ENCODE measurements at places on chromosomes 2 and 18.

GRCh38 chr2:74740395-74740740 is 86.3 kb downstream of the SEMA4F start:
- peak overlapping the region; percentile 48 for H3K27ac ChIP-seq
- H3K4me3 ChIP-seq: no peak overlapping the region
- DNase-seq: no peak
- H3K27me3 ChIP-seq: no peaks in the 10 kb centered on the region

DNA sequence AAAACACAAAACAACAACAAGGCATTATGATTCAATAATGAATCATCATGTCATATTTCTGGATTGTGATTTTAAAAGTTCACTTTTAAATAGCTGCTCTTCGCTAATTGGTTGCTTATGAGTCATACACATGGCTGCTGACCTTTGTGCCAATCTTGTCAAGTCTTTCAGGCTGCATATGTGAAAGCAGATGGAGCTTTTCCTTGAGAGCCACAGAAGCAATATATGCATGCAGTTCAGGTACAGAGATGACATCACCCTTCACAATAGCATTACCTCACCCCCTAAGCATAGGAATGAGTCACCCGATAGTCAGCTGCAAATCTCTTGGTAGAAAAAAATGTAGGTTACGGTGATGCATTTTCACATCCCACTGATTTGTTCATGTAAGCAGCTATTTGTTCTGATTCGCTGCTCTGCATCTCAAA is 27.2 kb downstream of the EIF2AK3 start:
- no peaks in the 10 kb centered on the region for H3K36me3 ChIP-seq
- H3K27ac ChIP-seq: no peak overlapping the region
- peak; percentile 96 for DNase-seq

- DNase-seq: no peak
- H3K4me3 ChIP-seq: no peak overlapping the region
- H3K36me3 ChIP-seq: peaks cover 41% of the 10 kb centered on the region
- H3K27ac ChIP-seq: no peak overlapping the region
- no peaks in the 10 kb centered on the region for H3K4me1 ChIP-seq
Observed at GRCh38 chr2:241724975-241725870, 9.2 kb upstream of the D2HGDH start.

DNA sequence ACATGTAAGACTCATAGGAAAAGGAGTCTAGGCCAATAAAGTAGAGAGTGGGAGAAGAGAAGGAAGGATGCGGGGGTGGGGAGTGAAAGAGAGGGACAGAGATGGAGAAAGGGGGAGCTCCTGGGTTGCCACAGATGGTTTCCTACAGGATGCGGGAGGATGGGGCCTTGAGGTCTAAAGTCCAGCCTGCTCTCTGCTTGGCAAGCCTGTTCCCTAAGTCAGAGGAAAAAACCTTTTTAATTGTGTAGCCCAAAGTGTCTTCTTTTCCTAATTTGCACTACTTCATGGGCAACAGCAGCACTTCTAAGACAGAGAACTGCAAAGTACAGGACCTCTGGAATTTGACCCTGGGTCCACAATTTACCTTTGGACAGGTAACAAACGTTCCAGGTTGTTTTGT is 1.4 kb upstream of the FAM110C start:
- no peaks in the 10 kb centered on the region for H3K36me3 ChIP-seq
- H3K27me3 ChIP-seq: peaks cover 18% of the 10 kb centered on the region
- H3K4me1 ChIP-seq: peaks cover 9% of the 10 kb centered on the region
- H3K27ac ChIP-seq: no peak overlapping the region
- no peak overlapping the region for H3K4me3 ChIP-seq

- no peaks in the 10 kb centered on the region for H3K36me3 ChIP-seq
- H3K4me3 ChIP-seq: no peak overlapping the region
- H3K4me1 ChIP-seq: no peaks in the 10 kb centered on the region
- no peak for DNase-seq
Observed at GRCh38 chr2:238586931-238587775, 160.4 kb downstream of the ASB1 start.

GRCh38 chr2:73944714-73945113 is 18.0 kb downstream of the DGUOK start:
- no peak overlapping the region for H3K27ac ChIP-seq
- no peak overlapping the region for H3K4me3 ChIP-seq
- peak; percentile 74 for DNase-seq
- H3K4me1 ChIP-seq: peaks cover 2% of the 10 kb centered on the region
- H3K36me3 ChIP-seq: peaks cover 9% of the 10 kb centered on the region
- H3K27me3 ChIP-seq: no peaks in the 10 kb centered on the region

DNA sequence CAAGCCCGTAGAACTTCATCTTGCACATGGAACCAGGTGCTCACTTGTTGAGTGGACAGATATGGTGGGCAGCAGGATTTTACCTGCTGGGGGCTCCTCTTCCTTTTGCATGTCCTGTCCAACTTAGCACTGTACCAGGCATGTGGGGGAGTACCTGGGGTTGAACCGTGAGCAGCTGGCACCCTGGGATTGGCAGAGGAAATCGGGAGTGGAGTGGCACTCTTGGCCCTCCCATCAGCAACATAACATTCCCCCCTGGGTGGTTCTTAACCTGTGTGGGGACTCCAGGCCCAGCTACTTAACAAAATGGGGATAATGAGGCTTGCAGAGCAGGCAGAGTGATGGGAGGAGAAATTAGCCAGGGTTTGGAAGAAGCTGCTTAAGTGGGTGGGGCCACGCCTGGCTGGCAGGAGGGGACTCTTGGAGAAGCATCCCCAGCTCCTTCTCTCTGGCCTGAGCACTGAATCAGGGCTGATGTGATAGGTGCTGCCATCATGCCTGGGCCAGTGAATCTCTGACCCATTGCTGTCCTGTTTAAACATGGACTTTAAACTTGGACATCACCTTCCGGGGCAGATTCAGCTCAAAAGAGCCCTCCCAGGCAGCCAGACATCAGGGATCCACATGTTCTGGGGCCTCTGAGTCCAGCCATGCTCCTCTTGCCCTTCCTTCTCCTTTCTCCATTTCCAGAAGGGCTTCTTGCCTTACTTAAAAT is 15.5 kb downstream of the FOSL2 start:
- no peaks in the 10 kb centered on the region for H3K27me3 ChIP-seq
- no peak overlapping the region for H3K27ac ChIP-seq
- peaks cover 97% of the 10 kb centered on the region for H3K36me3 ChIP-seq
- H3K4me3 ChIP-seq: no peak overlapping the region
- peaks cover 8% of the 10 kb centered on the region for H3K4me1 ChIP-seq

DNA sequence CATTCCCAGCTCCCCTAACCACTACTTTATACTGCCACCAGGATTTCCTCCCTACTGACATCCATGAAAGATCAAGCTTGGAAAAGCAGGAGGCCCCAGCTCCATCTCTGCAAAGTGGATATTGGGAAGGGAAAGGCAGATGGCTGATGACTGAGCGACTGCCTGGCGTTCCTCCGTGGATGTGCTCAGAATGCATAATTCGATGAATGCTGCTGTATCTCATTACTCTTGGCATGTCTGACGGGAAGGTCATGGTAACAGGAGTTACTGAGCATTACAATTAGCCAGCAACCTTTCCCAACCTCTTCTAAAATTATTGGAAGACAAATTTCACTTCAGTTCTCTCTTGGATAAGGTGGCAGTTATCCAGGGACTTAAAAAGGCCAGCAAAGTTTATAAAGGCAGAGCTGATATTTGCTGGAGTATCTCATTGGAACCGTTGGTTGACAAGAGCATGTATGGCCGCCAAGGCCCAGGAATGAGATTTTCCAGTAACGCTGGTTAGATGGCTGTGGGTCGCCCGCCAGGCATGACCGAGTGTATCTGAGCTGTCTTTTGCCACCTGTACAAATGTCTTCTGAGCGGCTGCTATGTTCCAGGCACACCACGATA is 34.5 kb downstream of the KCNE4 start:
- H3K27me3 ChIP-seq: no peaks in the 10 kb centered on the region
- H3K36me3 ChIP-seq: no peaks in the 10 kb centered on the region
- no peak overlapping the region for H3K4me3 ChIP-seq
- DNase-seq: peak; percentile 40
- H3K27ac ChIP-seq: no peak overlapping the region

GRCh38 chr2:166170356-166170755 is 42.5 kb upstream of the SCN1A start:
- H3K27me3 ChIP-seq: no peaks in the 10 kb centered on the region
- no peak overlapping the region for H3K4me3 ChIP-seq
- no peak overlapping the region for H3K27ac ChIP-seq
- H3K36me3 ChIP-seq: no peaks in the 10 kb centered on the region

DNA sequence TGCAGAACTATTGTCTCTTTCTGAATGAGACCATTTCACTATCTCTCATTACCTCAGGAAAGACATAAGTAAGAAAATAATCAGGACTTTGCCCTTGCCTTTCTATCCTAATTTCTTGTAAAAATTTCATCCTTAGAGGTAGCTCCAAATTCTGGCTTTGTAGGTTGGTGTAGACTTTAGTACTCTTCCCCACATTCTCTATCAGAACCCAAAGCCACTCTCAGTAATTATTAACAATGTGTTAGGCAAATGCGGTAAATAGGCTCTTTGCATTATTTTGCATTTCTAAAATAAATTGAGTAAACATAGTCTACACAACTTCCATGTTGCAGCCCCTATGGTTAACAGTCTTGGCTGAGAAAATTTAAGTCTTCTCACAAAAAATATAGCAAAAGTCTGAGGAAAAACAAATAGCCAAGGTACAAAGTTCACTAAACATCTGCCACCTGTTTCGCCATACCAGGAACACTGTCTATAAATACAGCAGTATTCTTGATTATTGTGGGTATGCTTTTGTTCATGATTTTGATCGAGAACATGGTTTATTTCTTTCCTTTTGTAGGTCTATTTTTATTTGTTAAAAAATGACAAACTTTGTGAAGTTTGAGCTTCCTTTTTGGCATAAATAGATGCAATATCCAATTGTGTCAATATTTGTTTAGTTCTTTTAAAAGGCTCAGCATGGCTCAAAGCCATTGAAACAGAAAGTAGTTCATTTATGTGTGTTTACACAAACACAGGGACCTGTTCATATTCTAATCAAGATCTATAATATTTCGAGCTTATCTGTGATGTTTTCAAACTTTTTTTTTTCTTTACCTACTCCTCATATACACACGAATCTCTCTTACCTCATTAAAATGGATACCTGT is 1061.5 kb downstream of the CNTNAP5 start:
- H3K4me3 ChIP-seq: no peak overlapping the region
- H3K27ac ChIP-seq: no peak overlapping the region
- H3K4me1 ChIP-seq: no peaks in the 10 kb centered on the region
- no peaks in the 10 kb centered on the region for H3K36me3 ChIP-seq
- DNase-seq: no peak
- H3K27me3 ChIP-seq: no peaks in the 10 kb centered on the region

GRCh38 chr18:65994302-65994701 is 243.5 kb downstream of the CDH7 start:
- no peaks in the 10 kb centered on the region for H3K36me3 ChIP-seq
- DNase-seq: no peak
- no peaks in the 10 kb centered on the region for H3K4me1 ChIP-seq
- no peak overlapping the region for H3K4me3 ChIP-seq
- H3K27ac ChIP-seq: no peak overlapping the region

DNA sequence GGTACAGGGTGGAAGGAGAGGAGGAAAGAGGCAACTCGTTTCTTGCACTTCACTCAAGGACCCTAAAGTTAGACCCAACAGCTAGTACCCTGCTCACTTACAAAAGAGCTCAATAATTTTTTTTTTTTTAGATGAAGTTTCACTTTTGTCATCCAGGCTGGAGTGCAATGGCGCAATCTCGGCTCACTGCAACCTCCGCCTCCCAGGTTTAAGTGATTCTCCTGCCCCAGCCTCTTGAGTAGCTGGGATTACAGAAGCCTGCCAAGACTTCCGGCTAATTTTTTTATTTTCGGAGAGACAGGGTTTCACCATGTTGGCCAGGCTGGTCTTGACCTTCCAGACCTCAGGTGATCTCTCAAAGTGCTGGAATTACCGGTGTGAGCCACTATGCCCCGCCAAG is 4.1 kb downstream of the ASB3 start:
- no peak overlapping the region for H3K27ac ChIP-seq
- no peak overlapping the region for H3K4me3 ChIP-seq
- no peaks in the 10 kb centered on the region for H3K4me1 ChIP-seq

DNA sequence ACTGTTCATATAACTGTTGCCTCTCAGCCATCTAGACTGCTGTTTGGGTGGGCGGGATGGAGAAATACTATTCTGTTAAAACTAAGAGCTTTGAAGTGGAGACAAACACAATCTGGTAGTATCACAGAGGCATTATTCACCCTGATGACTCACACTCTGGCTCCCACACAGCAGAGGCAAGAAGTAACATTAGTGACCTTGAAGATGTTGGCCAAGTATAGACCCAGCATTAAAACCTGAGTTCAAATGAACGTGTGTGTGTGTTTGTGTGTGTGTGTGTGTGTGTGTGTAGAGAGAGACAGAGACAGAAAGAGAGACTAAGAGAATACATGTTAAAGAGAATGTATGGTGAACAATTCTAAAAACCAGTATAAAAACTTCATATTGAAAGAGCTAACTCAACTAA is 22.5 kb upstream of the ACVR1 start:
- no peak overlapping the region for H3K27ac ChIP-seq
- H3K4me1 ChIP-seq: peaks cover 6% of the 10 kb centered on the region
- H3K27me3 ChIP-seq: no peaks in the 10 kb centered on the region
- DNase-seq: no peak
- no peak overlapping the region for H3K4me3 ChIP-seq
